Umbilical cord (tissue), 2 donors: ENCODE measurements at places on chromosomes 16 and 17.

DNA sequence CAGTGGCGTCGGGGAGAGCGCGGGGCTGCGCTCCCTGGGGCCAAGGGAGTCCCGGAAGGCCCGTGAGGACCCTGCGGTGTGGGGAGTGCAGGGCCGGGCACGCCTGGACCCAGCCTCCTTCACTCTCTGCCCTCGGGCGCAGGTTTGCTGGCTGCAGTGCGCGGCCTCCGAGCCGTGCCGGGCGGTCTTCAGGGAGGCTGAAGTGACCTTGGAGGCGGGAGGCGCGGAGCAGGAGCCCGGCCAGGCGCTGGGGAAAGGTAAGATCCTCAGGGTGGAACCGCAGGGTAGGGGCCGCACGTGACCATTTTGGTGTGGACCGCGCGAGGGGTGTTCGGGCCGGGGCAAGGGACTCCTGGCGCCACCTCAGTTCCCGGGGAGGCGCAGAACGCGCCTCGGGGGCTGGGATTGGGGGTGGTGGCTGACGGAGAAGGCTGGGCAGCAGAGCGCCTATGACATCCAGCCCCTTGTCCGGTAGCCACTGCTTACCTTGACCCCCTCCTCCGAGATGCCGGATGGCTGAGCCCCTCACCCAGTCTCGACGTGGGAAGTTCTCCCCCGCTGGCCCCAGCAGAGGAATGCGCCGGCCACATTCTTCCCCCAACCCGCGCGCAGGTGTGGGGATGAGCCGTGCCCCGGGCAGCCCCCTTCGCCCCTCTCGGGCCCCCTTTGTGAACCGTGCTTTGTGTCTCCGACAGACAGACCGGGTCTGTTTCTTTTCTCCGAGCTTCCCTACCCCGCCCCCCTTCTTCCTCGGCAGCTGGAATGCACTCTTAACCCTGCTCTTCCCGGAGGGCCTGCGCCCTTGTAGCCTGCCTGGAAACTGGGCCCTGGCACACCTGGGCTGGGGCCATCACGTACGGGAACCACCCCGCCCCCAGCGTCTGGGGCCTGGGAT lies 631 bp downstream of the CDH3 start:
- DNase-seq = peak; percentile 82

DNA sequence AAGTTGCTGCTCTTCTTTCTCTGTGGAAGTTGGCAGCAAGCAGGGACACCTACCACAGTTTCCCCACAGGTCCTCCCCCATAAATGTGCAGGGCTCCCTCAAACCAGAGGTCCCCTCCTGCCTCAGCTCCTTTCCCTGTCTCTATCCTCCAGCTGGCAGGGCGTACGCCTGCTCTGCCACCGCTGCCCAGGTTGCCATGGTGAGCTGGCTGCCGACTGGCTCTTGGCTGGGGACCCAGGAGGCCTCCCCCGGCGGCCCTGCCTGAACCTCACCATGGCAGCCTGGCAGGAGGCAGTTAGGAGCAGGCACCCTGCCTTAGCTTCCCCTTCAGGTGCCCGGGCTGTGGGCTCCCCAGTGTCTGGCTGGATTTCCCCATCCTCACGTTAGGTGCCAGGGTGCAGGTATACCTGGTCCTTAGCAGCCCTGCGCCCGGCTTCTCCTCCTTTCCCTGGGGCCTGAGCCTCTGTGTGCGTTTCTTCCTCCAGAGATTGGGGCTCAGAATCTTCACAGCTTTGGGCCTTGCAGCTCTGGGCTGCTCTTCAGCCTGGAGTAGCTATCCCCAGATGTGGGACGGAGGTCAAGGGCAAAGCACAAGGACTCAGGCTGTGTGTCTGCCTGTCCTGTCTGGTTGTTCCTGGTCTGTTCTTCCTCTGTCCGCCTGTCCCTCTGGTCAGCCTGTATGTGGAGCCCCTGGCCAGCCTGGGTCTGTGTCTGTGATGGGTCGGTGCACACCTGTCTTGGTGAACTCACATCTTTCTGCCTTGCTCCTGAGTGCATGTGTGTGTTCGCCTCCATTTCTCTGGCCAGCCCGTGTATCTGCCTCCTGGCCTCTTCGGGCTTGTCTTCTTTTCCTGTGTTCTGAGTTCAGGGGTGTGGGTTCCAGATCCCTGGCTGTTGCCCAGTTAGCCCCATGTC lies 15.7 kb downstream of the GJD3 start:
- no peak for DNase-seq

GRCh38 chr17:66233023-66233753 lies 4.0 kb upstream of the APOH start:
- DNase-seq = no peak

DNA sequence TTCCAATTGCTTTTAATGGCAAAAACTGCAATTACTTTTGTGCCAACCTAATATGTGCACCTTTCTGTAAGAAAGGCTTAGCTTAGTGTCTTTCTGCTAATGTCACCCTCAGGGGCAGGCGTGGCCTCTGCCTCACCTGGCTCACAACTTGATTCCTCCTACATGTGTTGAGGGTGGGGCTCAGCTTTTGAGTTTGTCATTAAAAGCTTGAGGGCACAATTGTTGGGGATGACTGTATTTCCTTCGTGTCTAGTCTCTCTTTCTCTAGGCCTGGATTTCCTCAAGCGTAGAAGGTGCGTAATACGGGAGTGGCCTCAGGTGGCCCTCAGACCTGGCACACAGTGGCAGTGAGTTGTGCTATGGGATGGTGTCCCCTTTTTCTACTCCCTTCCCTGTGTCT lies 94.4 kb downstream of the CLEC16A start:
- no peak for DNase-seq

DNA sequence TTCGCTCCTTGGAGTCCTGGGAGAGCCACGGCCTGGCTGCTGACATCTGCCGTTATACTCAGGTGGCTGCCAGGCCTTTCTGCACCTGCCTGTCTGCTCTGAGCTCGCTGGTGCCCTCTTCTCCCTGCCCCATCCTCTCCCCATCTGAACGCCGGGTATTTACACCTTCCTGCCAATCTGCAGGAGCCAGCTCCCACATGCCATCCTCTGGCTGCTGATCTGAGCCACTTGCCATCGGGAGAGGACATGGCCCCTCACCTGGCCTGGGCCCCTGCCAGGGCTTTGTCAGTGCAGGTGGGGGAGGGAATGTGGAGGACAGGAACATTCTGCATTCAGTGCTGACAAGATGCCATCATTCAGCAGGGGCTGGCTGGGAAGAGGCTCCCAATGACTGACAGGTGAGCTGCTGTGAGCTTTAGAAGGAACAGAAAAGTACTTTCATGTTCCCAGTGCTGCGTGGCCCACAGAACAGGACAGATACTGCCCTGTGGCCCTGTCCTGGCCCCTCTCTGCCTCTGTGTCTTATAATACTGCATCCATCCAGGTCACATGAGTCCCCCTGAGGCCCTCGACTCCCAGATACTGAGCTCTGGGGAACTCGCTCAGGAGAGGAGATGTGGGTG lies 96.3 kb upstream of the ZNF469 start:
- DNase-seq = no peak

DNA sequence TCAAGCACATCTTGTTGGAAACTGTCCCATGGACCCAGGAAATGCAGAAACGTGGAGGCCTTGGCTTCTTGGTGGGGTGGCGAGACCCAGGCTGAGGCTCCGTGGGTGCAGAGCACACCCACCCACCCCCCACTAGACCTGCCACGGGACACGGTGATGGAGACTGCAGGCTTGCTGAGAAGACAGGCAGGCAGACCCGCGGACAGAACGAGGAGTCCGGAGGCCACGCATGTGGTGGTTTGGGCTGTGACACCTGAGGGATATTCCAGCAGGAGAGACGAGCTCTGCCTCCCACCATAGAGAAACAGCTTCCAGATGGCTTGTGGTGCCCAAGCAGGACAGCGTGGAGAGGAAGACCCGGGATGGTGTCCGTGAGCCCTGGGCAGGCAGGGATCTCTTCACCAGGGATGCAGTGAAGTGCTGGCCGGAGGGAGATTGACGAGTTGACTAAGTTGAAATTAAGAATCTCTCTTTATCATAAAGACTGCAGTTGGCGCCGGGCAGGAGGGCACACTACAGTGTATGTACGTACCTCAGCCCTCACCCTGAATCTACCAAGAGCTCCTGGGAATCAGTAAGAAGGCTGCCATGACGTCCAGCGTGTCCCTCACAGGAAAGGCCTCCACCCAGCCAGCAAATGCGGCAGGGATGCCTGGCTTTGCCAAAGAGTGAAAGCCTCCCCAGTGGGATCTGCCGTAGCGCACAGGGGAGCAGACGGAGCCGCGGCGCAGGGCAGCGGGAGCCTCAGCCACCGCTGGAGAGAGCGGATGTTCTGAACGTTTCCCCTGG lies 8.2 kb downstream of the UBE2I start:
- no peak for DNase-seq

DNA sequence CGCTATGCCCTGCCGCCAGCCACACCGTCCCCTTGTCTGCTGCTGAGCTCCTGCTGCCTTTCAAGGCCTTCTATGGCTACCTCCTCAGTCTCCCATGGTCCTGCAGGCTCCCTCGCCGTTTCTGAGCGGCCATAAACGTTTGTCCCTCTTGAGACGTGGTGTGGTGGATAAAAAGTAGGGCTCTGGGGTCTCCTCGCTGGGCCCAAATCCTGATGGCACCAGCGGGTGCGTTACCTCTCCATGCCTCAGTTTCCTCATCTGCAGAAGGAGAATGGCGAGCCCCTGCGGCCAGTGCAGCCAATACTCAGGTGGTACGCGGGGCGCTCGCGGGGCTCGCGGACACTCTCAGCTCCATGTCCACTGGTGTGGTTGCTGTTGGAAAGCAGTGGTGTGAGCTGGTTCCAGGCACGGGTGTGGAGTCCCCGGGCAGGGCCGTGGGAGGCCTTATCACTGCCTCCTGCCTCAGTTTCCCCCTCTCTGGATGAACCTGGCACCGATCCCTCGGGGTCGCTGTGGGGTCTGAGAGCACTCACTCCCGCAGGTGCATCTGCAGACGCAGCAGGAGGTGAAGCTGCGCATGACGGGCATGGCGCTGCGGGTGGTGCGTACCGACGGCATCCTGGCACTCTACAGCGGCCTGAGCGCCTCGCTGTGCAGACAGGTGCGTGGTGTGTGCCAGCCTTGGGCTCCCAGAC lies 2.5 kb downstream of the SLC25A10 start:
- no peak for DNase-seq

DNA sequence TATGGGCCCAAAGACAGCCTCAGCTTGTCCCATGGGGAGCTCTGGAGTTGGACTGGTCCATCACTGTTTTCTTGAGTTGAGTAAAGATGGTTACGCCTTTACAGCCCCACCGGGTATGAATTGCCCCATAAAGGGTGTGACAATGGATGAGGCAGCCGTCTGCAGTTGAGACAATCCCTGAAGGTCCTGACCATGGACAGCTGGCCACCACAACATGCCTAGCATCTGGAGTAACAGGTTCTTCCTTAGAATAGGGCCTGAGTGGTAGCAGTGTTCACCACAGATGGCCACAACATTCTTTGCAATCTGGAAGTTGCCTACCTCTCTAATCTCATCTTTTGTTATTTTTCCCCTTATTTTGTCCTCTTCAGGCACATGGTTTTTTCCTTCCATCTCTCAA lies 51.5 kb upstream of the HS3ST2 start:
- DNase-seq = no peak

DNA sequence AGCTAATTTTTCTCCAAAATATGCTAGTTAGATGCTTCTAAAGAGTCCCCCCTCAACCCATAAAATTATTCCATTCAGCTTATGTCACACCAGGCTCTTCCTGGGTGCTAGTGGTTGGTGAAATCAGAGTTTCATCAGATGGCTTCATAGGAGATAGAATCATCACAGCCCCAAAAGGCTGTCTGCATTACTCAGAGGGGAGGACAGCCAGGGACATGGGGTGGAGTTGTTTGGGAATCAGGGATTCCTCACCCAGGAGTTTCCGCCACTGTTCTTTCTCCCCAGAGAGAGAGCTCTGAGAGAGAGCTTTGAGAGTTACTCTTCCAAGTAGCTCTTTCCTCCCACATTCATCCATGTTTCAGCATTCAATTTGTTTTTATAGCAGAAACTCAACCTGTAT lies 288 bp upstream of the KRT34 start:
- DNase-seq = no peak

DNA sequence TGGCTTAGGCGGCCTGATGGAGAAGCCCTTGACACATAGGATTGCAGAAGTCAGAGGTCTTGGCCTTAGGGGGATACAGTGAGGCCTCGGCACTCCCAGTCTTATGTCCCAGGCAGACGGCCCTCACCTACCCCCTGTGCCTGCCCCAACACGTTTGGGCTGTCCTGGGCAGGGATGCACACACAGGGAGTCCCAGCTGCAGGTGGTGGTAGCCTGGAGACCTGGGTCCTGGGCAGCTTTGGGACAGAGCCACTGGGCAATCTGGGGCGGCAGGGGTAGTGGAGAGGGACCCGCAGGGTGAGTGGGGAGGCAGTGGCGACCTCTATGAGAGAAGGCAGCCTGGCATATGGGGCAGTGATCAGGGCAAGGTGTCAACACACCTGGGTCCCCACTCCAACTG lies 48.3 kb downstream of the SDK2 start:
- DNase-seq = no peak

GRCh38 chr16:27341549-27341948 lies 27.8 kb downstream of the IL4R start:
- no peak for DNase-seq

DNA sequence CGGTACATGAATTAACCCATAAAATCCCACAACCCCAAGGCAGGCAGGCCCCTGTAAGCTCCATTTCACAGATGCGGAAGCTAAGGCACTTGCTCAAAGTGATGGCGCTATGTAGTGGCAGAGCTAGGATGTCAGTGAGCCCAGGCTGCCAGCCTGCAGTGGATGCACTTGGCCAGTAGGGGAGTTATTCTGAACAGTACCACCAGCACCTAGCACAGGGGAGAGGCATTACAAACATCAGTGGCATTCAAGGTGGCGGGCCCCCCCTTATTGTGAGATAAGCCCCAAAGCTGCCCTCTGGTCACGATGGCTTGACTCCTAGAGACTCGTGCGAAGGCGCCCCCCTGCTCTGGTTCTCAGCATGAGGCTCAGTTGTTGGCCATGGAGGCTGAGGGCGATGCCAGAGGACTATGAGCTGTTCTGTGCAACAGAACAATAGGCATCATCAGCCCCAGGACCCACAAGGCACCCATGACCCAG lies 33.8 kb downstream of the GTF3C1 start:
- no peak for DNase-seq
